ENCODE measurements at places on chromosomes 3 and 15. TPM values are rescaled to one million over a fixed set of nuclear protein-coding genes. Genes with fewer than 3 reads are reported as not detected.

Gene APBA2
- total RNA-seq, result 18.4 TPM

- DNase-seq, result peak; percentile 42
Observed at GRCh38 chr15:88630141-88630721, 8.6 kb upstream of the ISG20 start.

GRCh38 chr3:155217591-155217990, 75.9 kb downstream of the STRIT1 start:
- DNase-seq, result no peak

Gene FSIP1
- total RNA-seq, result not detected

Gene CERS3
- total RNA-seq, result not detected

DNA sequence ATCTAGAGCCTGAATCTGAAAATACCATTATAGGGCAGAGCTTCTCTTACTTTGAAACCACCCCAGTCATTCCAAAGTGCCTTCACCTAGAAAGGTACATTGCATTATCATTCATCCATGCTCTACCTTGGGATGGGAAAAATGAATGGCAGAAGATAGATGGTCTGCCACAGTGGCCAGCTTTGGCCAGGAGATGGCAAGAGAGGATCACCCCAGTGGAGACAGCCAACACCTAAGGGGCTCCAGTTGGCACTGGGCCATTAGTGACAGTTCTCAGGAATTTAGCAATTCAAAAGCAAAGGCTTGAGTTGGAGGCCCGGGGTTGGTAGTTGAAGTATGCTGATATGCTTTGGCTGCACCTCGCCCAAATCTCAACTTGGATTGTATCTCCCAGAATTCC, 253.6 kb upstream of the MRPL3 start:
- no peak for DNase-seq
